NAMALWA (cell line): ENCODE measurements at places on chromosomes 5 and 9.

- no peak for DNase-seq
Observed at GRCh38 chr5:133343196-133343595, 269.1 kb downstream of the FSTL4 start.

- DNase-seq, result no peak
Observed at GRCh38 chr5:129653442-129653841, 94.5 kb upstream of the MINAR2 start.

DNA sequence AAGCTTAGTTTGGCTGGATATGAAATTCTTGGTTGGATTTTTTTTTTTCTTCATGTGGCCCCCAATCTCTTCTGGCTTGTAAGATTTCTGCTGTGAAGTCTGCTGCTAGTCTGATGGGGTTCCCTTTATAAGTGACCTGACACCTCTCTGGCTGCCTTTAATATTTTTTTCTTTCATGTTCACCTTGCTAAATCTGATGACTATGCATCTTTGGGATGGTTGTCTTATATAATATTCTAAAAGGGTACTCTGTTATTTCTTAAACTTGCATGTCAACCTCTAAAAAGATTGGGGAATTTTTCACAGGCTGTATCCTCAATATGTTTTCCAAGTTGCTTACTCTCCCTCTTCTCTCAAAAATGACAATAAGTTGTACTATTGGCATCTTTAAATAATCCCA is 500.0 kb downstream of the CAAP1 start:
- DNase-seq, result no peak

DNA sequence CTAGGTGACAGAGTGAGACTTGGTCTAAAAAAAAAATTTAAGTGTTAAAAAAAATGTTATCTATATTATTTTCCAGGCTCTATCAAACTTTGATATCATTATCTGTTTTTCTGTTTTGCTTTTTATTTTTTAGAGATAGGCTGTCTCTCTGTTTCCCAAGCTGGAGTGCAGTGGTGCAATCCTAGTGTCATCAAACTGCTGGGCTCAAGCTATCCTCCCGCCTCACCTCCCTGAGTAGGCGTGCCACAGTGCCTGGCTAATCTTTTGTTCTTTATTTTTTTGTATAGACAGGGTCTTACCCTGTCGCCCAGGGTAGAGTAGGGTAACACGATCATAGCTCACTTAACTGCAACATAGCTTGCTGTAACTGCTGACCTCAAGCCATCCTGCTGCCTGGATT is 14.4 kb downstream of the SEC24A start:
- DNase-seq, result no peak

DNA sequence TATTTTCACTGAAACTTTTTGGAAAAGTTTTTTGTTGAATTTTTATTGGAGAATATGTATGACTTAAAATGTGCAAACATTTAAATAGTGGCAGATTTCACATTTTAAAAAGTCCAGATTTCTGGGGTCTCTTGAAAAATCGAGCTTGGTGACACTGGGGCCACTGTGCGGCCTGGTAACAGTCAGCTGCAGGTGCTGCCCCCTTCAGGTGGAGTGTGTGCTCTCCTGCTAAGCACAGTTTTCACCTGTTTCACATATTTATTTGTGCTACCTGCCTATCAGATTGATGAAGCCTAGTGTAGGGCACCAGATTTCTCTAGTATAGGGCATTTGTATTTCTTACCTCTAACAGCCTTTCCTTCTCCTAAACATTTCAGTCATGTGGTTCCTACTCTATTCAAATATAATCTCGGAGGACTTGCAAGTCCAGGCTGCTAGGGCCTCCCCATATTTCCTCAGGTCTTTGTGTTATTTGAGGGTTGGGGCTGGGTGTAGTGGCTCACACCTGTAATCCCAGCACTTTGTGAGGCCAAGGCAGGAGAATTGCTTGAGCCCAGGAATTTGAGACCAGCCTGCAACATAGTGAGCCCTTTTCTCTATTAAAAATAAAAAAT is 95.8 kb upstream of the KLF9 start:
- DNase-seq, result peak; percentile 34

- DNase-seq, result peak; percentile 47
Observed at GRCh38 chr5:171415115-171415730, 4.2 kb upstream of the FGF18 start.

DNA sequence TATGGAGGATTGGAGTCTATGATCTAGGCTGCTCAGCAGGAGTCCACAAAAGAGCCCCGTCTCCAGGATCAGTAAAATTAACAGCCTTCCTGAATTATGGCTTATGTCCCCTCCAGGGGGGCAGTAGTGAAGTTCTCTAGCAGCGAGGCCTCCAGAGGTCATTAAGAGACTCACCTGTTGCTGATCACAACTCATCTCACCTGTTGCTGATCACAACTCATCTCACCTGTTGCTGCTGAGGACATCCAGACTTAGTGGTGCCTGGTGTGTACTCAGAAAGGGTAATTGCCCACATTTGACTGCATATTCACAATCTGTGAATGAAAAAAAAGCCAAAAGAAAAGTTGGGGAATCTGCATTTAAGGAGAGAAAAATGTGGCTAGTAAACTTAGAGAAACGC is 129.5 kb downstream of the SMARCA2 start:
- DNase-seq, result no peak

DNA sequence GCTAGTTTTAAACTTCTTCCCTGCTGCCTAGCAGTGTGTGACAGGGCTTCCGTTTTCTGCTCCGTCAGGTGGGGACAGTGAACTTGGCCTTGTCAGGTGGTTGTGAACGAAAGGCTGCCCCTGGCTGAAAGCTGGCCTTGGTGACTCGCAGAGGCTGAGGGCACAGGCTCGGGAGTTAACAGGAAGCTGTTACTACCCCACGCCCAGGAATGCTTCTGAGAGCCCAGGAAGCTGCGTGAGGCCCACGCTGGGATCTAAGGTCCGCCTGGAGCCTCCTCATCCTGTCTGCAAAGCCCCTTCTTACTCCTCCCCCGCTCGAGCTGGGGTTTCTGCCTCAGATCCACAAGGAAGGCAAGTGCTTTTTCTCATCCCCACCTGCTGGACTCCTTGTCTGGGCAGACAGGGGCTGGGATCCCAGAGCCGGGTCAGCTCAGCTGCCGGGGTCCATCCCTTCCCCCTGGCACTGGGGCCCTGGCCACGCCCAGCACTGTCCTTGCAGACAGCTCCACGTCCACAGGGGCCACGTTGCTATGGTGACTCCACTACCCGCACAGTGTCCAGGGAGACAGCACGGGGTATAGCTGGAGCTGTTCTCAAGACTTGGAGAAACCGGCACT is 124.7 kb upstream of the TBC1D2 start:
- peak; percentile 18 for DNase-seq

GRCh38 chr5:44862808-44863207 is 54.1 kb downstream of the MRPS30 start:
- DNase-seq, result peak; percentile 35

- DNase-seq, result no peak
Observed at GRCh38 chr9:4397917-4398316, 92.4 kb upstream of the SLC1A1 start.
